Urinary bladder (tissue), 4 donors: ENCODE measurements at places on chromosomes 16 and 17. TPM values are rescaled to one million over a fixed set of nuclear protein-coding genes. Genes with fewer than 3 reads are reported as not detected.

DNAI2 gene
- 0.05 TPM for polyA plus RNA-seq

DNA sequence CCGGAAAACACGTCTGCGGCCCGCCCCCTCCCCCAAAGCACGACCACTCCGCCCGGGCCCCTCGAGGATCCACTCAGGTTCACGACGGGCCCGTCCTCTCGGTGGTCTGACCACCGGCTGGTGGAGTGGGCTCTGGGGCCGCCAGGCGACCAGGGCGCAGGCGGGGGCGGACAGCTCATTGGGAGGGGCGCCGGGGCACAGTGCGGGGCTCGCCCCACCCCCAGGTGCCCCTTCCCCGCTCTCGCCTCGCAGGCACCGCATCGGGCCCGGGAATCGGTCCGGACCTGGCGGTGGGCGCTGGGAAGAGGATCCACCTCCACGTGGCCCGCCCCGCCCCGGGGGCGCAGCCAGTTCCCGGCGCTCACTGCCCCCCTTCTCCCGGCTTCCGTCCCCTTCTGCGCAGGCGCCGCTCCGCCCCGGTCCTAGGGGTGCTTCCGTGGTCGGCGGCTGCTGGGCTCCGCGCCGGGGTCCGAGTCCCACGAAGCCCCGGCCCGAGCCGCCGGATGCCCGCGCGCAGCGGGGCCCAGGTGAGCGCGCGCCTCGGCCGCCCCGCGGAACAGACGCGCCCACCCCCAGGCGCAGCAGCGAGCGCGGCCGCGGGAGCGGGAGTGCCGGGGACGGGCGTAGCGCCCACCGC, at the start of gene MPG:
MPG (plus strand) TSS at position 419 of the 637 bp plus-strand sequence; CDS start at position 504, 85 bp downstream.
- no peak for DNase-seq

RNPS1 gene
- polyA plus RNA-seq = 188 TPM

- DNase-seq = no peak
Measured at GRCh38 chr16:81996664-81997509, 14.4 kb downstream of the SDR42E1 start.

CDH11 gene
- polyA plus RNA-seq = 71.9 TPM

GRCh38 chr17:8997994-8998628, 23.2 kb upstream of the NTN1 start:
- DNase-seq = no peak

- no peak for DNase-seq
Measured at GRCh38 chr17:78344666-78345065, 15.2 kb downstream of the SOCS3 start.

ZSWIM7 gene
- polyA plus RNA-seq = 35.6 TPM

DNA sequence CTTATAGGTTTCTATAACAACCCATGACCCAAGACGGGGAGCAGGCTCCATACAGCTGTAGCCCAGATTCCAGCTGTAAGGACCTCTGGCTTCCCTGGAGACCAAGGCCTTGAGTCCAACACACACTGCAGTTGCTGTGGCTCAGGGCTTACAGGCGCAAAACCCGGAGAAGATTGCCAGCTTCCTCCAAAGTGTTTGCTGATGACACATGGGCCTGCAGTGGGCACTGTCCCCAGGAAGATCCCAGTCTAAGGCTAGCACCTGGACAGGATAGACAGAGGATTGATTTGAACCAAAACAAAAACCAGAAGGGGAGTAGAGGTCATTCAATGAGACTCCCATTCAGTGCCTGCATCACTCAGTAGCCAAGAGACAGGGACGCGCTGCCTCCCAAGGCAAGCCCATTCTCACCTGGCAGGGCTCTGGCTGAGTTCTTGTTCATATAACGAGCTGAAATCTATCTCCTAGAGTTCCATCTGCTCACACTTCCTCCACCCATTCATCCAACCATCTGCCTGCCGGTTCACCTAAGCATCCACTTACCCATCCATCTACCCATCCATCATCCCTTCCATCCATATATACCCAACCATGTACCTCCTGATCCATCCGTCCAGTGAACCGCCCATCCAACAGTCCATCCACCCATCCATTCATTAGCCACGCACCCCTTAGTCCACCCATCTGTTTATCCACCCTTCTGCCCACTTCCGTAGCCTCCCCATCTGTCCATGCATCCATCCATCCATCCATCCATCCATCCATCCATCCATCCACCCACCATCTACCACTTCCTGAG, 10.2 kb downstream of the RAB11FIP4 start:
- no peak for DNase-seq

CDT1 gene
- 1.5 TPM for polyA plus RNA-seq

DNA sequence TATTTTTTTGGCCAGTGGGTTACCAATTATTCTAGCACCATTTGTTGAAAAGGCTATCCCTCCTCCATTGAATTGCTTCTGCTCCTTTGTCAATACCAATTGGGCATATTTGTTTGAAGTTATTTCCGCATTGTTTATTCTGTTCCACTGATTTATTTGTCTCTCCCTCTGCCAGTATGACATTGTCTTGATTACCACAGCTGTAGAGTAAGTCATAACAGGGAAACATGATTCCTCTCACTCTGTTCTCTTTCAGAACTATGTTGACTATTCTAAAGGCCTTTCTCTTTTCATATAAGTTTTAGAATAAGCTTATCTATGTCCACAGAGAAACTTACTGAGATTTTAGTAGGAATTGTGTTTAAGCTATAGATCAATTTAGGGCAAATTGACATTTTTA, 94.3 kb downstream of the MAP2K6 start:
- DNase-seq = no peak

DNA sequence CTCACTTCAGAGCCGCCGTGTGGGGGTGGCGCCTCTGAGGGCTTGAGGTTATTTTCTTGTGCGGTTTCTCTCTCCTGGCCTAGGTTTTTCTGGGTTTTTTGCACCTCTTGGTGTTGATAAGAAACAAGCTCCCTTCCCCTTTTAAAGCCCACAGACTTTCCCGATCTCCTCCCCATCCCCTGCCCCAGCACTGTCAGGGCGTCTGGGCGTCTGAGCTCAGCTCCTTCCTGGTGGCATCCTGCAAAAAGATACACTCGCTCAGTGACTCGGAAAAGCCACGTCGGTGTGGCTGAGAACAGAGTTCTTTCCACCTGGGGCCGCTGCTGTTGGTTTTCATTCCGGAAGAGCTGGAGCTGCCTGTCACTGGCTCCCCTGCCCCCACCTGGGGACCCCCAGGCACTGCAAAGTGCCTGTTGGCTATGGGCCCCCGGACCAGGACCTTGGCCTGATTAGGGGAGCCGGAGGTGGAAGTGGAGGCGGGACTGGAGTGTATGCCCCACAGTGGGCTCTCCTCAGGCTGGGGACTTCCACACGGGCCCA, 14.5 kb downstream of the BAIAP2 start:
- DNase-seq = no peak

DNA sequence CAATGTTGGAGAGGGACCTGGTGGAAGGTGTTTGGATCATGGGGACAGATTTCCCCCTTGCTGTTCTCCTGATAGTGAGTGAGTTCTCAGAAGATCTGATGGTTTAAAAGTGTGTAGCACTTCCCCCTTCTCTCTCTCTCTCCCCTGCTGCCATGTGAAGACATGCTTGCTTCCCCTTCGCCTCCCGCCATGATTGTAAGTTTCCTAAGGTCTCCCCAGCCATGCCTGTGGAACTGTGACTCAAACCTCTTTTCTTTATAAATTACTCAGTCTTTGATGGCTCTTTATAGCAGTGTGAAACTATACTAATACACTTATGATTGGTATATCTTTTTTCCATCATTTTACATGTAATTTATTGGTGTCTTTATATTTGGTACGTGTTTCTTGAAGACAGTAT, 13.4 kb downstream of the ADGRG5 start:
- no peak for DNase-seq

DNA sequence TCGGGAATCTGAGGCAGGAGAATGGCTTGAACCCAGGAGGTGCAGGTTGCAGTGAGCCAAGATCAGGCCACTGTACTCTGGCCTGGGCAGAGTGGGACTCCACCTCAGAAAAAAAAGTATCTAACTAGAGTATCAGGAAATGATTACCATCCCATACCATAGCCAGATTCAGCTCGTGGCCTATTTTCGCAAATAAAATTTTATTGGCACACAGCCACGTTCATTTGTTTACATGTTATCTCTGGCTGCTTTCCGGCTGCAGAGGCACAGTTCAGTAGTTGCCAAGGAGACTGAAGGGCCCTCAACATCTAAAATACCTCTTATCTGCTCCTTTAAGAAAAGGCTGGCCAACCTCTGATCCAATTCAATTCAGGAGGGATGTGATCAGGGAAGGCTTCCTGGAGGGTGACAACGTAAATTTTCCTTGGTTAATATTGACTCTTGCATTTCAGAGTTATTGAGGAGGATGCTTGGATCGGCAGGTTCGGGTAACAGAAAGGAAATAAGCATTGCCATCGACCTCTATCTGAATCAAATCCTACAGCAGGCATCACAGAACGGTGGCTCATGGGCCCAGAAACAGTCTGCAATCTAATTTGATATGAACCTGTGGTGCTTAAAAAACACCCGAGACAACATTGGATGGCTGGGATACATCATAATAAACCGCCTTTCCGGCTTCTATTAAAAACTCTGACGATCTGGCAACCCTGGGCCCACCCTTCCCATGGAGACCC, 73.8 kb downstream of the XYLT1 start:
- peak; percentile 81 for DNase-seq

DNA sequence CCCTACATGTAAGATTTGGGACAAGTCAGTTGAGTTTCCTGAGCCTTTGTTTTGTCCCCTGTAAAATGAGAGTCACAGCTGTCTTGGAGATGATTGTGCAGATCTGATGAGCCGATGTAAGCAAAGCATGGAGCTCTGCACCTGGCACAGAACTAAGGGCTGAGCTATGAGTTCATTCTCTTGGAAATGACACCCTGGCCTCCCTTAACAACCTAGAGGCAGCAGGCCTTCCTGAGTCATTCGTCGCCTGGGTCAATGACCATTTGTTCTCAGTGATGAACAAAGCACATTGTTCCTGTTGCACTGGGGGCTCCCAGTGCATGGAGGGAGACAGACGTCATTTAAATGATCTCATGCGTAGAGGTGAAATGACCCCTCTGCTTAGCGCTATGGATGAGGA, 62.8 kb upstream of the GCSH start:
- DNase-seq = no peak

FOXC2 gene
- polyA plus RNA-seq = 0.73 TPM

DNA sequence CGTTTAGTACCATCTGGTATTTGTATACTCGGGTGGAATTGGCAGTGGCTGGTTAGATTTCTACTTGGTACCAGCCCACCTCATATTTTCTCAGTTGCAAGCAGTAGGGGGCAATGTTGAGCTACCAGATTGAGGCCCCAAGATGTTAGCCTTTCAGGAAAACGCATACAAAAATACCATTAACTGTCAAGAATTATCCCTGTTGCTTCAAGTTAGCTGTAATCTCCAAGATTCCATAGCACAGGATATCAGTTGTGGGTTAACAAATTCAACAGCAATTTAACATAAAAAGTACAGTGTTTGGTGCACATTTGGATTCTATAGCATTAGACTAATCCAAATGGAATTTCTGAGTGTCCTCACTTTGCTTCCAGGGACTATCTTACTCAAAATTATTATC, 188.2 kb downstream of the FTO start:
- DNase-seq = peak; percentile 40

FTO gene
- 57.0 TPM for polyA plus RNA-seq

DNA sequence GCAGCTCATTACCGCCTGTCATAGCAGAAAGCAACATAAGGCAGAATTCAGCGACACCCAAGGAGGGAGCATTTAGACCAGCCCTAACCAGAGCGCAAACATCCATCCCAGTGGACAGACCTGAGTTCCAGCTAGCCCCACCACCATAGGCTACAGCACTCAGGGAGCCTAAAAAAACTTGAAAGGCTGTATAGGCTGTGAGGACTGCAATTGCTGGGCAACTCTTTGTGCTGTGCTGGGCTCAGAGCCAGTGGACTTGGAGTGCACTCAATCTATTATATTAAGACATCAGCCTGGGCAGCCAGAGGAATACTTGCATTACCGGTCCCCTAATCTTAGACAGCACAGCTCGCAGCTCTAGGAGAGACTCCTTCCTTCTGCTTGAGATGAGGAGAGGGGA, 207.3 kb downstream of the KIF2B start:
- no peak for DNase-seq

- DNase-seq = no peak
Measured at GRCh38 chr17:37283414-37283961, 92.3 kb upstream of the C17orf78 start.

GPR179 gene
- polyA plus RNA-seq = 0.04 TPM

DNA sequence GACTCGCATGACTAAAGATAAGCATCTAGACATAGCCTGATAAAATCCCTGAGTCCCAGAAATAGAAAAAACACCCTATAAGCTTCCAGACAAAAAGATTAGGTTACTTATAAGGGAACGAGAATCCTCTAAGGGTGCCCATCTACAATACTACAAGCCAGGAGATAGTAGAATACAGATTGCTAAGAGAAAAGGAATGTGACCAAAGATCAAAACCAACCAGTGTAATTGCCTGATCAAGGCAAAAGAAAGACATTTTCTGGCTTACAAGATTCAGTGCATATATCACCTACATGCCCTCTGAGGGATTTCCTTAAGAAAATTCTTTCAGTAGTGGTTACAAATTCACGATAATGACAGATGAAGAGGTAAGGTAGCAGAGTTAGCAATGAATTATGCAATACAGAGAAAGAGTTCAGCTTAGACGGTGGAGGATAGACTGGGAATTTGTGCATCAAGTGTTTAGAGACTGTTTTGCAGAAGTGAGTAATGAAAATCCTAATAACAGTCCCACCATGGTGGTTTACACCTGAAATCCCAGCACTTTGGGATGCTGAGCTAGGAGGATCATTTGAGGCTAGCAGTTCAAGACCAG, 35.0 kb downstream of the BCL7C start:
- no peak for DNase-seq

- no peak for DNase-seq
Measured at GRCh38 chr16:74461826-74462225, 40.5 kb upstream of the CLEC18B start.

DNA sequence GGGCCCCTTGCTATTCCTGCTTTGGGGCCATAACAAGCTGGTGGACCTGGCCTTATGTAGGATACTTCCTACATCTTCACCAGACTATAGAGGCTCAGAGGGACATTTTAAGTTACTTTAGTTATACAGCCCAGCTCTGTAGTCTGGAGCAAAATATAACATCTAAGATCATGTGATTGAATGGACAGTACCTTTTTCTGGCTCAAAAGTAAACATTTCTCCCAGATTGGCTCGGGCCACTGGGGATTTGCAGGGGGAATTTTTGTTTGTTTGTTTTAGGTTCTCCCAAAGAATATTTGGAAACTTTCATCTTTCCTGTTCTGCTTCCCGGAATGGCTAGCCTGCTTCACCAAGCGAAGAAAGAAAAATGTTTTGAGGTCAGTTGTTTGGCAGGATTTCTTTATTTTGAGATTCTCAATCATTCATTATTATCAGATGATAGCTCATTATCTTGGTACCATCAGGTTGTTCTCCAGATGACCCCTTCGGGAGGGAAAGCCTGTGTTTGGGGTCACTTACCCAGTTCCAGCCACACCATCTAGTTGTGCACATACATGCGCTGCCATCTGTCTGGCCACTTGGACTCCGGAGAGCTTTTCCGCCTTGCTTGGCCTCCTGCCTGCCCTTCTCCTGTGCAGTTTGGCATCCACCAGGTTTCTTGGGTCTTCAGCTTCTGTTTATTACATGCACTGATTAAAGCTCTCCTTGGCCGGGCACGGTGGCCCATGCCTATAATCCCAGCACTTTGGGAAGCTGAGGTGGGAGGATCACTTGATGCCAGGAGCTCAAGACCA, 17.2 kb downstream of the IQCK start:
- DNase-seq = no peak

- no peak for DNase-seq
Measured at GRCh38 chr16:228151-228851, 948 bp downstream of the LUC7L start.

- peak; percentile 8 for DNase-seq
Measured at GRCh38 chr16:16150117-16150877, 73.0 kb downstream of the ABCC6 start.

CCDC78 gene
- polyA plus RNA-seq = 0.49 TPM

PLXDC1 gene
- polyA plus RNA-seq = 7.1 TPM

GRCh38 chr17:80453126-80453997, 23.0 kb downstream of the NPTX1 start:
- DNase-seq = no peak
